NCI-H748 treated with DMSO at 0.1 percent for 48 hours (cell line): ENCODE measurements at places on chromosomes 7 and 10.
A peak's percentile ranks its signal among the peaks of the same experiment; 100 is the strongest.

DNA sequence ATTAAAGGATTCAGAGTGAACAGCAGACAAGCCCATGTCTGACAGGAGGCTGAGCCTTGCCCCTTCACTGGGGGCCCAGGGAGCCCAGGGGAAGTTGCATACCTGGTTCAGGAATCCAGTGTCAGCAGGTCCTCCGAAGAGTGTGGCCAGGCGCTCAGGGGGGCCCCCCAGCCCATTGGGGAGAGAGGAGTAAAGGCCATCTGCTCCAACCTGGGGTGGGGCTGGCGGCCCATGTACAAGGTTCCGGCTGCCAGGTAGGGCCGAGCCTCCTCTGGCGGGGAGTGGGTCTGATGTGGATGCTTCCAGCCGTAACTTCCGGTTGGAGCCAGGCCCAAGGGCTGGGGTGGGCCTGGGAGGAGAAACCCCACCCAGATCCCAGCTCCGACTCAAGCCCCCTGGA is 2.3 kb downstream of the PSD start:
- no peak for DNase-seq

- DNase-seq, result no peak
These were observed 181.7 kb downstream of the ST7 start for GRCh38 chr7:117134889-117135552.

DNA sequence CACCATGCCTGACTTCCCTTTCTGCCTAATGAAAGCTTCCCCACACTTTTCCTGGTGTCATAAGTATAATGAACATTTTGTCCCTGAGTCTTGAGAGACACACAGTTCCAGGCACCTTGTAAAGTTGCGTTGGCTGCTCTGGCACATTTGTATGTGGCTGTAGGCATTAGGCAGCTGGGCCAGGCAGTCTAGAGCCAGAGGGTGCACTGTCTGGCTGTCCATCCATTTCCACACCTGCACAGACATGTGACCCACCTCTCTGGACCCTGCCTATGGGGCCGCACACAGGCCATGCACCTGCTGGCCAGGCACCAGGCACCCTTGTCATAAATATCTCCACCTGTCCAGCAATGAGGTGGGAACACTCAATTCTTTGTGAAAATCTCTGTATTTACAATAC is 54.7 kb upstream of the ANTXRL start:
- no peak for DNase-seq

DNA sequence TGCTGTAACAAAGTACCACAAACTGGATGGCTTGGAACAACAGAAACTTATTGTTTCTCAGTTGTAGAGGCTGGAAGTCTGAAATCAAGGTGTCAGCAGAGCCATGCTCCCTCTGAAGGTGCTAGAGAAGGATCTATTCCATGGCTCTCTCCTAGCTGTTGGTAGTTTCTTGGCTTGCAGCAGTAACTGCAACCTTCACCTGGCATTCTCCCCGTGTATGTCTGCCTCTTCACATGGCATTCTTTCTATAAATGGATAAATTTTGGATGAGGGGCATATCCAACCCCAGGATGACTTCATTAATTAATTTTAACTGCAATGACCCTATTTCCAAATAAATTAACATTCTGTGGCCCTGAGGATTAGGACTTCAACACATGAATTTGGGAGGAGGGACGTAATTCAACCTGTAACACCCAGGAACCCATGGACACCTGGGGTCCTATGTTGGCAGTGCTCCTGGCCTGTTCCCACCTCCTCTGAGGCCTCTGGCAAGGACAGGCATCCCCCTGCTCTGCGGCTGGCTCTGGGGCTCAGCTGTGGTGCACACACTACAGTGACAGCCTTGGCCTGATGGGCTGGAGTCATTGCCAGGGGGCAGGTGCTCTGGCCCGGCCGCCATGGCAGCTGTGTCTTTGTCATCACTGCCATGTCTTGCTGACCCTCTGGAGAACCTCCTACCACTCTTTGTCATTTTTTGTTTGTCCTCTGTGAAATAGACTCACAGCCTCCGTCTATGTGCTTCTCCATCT is 30.8 kb downstream of the LSMEM1 start:
- DNase-seq, result no peak

DNA sequence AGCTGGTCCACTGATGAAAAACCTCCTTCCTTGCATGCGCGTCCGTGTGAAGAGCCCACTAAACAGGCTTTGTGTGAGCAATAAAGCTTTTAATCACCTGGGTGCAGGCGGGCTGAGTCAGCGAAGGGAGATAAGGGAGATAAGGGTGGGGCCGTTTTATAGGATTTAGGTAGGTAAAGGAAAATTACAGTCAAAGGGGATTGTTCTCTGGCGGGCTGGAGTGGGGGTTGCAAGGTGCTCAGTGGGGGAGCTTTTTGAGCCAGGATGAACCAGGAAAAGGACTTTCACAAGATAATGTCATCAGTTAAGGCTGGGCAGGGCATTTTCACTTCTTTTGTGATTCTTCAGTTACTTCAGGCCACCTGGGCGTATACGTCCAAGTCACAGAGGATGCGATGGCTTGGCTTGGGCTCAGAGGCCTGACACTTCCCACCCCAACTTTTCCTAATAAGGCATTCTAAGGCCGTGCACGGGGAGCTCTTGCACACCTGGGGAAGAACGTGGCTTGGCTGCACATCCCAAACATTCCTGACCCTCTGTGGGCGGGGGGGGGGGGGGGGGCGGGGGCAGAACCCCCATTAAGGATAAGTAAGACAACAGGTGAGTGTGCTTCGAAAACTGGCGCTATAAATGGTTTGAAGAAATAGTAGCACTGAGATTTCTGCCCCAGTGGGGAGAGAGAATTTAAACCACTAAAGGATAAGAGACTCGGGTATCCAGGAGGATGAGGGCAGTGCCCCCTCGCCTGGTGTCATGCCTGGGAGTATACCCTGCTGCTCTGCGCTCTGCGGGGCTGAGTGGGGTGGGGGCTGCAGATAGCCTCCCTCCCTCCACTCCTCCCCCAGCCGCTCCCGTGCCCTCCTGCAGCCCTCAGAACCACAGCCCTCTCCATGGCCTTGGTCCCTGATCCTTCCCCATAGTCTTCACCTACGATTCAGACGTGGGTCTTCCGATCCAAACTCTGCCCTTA is 217.6 kb downstream of the MLLT10 start:
- peak; percentile 100 for DNase-seq

GRCh38 chr10:91587710-91588638 is 44.9 kb downstream of the PPP1R3C start:
- no peak for DNase-seq

- no peak for DNase-seq
These were observed 97.0 kb downstream of the CDH23 start for GRCh38 chr10:71493741-71494140.

DNA sequence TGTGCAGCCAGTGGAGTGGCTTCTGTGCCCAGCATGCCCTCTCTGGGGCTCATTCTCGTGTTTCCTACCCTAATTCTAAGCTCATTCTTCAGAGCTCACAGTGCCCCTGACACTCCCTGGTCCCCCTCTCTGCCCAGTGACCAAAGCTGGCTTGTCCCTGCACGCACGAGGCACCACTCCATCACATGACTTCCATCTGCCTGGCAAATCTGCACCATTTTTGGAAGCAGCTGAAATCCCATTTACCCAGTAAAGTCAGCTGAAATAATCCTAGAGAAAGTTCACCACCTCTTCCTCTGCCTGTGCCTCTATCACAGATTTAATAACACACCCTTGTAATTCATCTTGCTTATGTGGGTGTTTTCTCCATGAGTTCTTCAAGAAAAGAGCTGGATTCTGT is 616.9 kb downstream of the PTPRN2 start:
- no peak for DNase-seq

DNA sequence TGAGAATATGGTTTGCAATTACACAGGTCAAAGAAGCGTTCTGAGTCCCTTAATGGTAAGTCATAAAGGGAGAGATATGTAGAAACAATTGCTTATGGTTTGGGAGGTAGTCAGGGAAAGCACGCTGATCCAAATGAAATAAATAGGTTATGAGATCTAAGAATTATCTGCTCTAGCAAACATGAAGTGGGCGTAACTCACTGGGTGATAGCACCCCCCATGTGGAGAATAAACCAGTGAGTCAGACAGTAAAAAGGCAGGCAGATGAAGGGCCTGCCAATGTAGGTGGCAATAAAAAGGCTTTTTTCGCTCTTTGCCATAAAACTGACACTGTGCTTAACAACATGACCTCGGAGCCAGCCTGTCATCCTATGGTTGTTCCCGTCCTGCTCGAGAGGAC is 306.9 kb downstream of the GLRX3 start:
- no peak for DNase-seq

- no peak for DNase-seq
These were observed 1.4 kb downstream of the TNKS2 start for GRCh38 chr10:91799612-91799975.

DNA sequence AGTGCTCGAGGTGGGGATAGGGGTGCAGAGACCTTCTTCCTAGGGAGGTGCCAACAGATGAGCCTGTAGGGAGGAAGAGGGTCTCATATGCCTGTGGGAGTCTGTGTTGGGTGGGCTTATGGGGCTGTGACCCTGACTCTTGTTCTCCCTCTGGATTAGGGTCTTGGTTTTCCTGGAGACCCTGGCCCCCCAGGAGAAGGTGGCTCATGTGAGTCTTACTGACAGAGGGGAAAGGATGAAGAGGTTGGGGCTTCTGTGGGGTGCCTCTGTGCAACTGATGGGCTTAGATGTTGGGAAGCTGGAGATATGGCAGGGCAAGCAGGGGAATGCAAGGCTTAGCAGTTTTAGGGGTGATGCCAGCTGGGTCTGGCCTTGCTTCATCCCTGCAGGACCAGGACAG is 20.2 kb upstream of the VOPP1 start:
- DNase-seq, result no peak

- DNase-seq, result no peak
These were observed 26.6 kb upstream of the LMTK2 start for GRCh38 chr7:98079891-98080648.
